Bronchial epithelial cell (primary cell): ENCODE measurements at places on chromosomes 11 and 22.

DNA sequence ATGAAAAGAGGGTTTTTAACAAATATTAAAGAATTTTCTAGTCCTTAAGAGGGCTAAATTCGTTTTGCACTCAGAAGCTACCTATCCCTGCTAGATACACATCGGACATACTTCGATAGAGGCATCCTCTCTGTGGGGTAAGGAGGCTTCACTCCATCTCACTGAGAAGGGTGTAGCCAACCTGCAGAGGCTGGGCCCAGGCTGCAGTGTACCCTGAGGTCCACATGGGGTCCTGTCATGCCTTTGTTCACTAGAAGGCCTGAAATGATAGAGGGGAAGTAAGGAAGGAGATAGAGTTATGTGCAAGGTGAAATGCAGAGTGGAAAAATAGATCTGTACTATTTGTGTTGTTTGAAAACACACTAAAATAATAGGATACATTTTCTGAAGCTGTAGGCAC lies 45.6 kb downstream of the IGSF9B start:
- DNase-seq, result no peak

GRCh38 chr11:909406-909805 lies 1.2 kb downstream of the CHID1 start:
- DNase-seq, result no peak

DNA sequence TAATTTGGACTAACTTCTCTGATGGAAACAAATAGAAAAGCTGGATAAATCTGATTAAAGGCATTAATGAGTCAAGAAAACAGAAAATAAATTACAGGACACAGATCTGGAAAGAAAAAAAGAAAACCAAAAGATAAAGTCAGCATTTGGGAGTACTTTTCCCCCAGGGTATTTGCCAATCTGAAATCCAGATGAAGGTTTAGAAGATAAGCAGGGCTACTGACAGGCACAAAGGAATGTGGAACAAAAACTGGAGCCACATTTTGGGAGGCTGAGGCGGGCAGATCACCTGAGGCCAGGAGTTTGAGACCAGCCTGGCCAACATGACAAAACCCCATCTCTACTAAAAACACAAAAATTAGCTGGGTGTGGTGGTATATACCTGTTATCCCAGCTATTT lies 57.2 kb downstream of the SBF2 start:
- DNase-seq, result no peak

- no peak for DNase-seq
Measured at GRCh38 chr11:61577383-61578118, 3.3 kb downstream of the SYT7 start.

- DNase-seq, result peak; percentile 18
Measured at GRCh38 chr22:32557444-32557843, 82.8 kb downstream of the FBXO7 start.

- DNase-seq, result peak; percentile 66
Measured at GRCh38 chr11:86593833-86594232, 78.6 kb downstream of the ME3 start.

DNA sequence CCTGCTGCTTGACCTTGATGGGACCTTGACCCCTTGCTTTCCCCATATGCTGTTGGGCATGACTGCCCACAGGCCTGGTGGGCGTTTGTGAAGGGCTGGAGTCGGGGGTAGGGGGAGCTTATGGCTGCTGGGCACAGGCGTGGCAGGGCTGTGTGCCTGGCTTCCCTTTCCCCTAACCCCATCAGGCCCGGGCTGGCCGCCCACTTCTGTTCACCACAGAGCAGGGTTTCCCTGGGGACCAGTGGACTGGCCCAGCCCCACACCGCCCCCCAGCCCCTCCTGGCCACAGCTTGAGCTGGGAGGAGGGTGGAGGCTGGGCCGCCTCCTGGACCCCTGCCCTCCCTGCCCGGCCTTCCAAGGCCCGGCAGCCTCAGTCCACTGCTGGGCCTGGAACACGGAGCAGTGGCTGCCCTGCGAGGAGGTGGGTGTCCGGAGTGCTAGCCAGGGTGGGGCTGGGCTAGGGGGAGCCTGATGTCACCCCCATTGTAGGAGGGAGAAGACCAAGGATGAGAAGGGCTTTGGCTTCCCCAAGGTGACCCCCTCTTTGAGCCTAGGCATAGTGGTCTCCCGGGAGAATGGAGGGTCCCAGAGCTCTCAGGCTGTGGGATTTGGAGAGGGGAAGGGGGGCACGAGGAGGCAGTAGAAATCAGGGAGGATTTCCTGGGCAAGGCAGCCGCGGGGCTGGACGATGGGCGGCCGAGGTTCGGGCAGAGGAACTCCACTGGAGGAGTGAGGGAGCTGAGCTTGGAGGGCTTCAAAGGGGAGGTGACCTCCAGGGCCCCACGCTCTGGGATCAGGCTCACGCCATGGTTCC lies at the start of gene AIFM3:
TSS of gene AIFM3 (plus strand) at position 373 of the 814 bp plus-strand sequence. CDS start 690 bp downstream, outside the sequence.
- no peak for DNase-seq

GRCh38 chr22:23415490-23415851 lies 164.6 kb downstream of the IGLL1 start:
- DNase-seq, result no peak

DNA sequence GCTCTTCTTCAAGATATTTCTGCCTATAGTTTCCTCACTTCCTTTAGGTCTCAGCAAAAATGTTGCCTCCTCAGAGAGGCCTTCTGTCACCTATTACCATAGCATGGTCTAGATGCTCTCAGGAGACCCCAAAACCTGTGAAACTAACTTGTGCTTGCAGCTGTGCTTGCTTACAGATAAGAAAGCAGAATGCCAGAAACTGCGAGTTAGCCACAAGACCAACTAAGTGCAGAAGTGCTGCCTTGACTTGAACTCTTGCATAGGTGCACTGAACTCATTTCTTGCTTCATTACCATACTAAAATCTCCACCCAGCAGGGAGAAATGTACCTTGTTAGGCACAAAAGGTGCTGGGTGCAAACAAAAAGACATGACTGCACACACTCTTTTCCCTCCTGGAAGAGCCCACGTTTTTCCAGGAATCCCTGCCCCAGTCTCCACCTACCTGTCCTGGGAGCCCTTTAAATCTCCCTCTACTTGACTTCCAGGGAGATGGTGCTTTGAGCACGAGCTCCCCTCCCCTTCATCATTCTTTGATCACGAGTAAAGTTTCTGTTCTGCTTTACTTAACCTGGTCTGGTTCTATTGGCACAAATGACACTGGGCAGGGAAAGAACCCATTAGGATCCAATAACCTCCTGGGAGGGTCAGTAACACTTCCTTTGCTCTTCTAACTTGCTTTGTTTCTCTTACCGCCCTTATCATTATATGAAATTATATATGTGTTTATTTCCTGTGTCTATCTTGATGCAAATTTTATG lies 137.7 kb upstream of the DDI1 start:
- no peak for DNase-seq

DNA sequence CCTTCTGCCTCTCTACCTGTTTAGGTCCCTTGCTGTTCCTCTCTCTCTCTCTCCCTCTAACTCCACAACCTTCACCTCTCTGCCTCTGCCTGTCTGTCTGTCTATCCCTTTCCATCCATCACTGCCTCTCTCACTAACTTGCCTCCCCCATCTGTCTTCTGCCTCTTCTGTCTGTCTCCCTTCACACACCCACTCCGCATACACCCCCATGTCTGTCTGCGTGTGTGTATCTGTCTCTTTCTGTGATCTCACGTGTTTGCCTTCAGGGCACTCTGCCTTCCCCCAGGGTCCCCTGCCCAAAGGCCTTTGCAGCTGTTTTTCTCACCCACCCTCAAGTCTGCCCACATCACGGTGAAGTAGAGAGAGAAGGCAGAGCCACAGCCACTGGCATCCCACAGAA lies 7.9 kb downstream of the RTN4RL2 start:
- no peak for DNase-seq

DNA sequence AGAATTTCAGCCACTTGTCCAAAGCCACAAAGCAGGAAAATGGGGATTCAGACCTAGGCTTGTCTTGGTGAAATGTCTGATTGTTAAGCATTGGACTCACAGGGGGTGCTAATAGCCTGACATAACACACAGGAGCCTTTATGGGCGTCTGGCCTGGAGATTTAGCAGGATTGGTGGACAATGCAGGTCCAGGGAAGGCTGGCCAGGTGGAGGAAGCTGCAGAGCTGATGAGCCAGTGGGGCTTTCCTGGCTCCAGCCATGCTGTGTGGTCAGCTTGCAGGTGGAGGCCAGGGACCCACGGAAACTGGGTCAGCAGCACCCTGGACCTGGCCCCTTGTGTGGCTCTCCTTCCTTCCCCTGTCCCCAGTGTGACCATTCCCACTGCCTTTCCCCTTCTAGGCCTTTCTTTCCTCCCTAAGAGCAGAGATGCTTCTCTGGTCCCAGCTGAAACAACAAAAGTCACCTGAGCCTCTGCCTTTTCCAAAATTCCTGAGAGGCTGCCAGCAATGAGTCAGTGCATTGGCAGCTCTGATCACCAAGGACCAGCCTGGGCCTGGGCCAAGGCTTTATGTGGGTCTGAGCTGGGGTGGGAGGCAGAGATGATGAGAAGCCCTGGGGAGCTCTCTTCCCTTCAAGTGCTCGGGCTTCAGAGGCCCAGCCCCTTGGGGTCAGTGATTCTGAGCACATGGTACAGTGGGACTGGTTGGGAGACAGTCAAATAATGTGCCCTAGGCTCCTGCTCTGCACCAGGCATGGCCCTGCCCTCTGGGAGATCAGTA lies 85.2 kb downstream of the CCDC81 start:
- DNase-seq, result peak; percentile 82

GRCh38 chr11:69659591-69659990 lies 15.6 kb downstream of the LTO1 start:
- DNase-seq, result no peak

DNA sequence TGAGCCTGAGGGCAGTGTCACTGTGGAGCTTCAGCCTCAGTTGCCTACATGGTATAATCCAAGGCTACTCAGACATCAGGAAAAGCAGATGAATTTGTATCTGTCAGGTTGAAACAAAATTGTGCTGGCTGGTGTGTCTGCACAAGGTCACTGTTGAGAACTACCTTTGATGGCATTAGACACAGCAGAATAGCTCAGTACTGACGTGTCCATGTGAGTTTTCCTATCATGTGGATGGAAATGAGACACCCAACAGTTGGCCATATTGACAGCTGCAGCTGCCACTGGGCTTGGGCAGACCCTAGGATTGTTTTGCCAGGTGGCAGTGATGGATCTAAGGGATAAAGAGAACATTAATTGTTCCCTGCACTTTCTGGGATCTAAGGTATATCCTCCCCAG lies 15.8 kb downstream of the CCDC134 start:
- DNase-seq, result no peak

- DNase-seq, result no peak
Measured at GRCh38 chr11:85718126-85718943, 32.3 kb upstream of the CCDC89 start.

DNA sequence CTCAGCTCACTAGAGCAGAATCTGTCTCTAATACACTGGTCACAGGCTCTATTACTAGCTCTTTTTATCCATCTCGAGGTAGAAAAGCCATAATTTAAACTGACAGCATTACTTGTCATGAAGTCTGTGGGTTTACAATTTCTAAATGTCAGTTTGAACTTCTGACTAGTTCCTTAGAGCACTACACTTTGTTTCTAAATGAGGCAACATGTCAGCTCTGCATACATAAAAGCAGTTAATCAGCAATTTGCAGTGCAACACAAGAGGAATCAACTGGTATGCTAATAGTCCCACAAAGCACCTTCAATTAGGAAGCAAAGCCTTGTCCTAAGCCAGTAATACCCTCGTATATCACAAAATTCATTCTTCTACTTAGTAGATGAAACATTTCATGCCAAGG lies 321.3 kb downstream of the TTC28 start:
- no peak for DNase-seq

DNA sequence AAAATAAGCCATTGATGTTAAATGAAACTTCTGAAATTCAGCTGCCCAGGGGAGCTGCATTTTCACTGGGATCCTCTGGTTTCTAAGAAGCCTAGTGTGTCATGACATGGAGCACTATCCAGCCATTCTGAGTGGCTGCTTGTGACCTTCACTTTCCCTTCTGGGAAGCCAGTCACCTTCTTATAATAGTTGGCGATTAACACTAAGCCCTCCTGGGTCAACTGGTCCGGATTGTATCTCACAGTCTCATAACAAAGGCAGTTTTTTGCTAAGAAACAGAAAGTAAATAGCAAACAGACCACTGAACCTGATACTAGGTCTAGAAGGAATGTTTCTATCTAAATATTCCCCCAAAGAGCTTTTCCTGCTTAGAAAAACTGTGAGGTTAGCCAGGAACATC lies 7.9 kb downstream of the CSRP3 start:
- DNase-seq, result no peak

DNA sequence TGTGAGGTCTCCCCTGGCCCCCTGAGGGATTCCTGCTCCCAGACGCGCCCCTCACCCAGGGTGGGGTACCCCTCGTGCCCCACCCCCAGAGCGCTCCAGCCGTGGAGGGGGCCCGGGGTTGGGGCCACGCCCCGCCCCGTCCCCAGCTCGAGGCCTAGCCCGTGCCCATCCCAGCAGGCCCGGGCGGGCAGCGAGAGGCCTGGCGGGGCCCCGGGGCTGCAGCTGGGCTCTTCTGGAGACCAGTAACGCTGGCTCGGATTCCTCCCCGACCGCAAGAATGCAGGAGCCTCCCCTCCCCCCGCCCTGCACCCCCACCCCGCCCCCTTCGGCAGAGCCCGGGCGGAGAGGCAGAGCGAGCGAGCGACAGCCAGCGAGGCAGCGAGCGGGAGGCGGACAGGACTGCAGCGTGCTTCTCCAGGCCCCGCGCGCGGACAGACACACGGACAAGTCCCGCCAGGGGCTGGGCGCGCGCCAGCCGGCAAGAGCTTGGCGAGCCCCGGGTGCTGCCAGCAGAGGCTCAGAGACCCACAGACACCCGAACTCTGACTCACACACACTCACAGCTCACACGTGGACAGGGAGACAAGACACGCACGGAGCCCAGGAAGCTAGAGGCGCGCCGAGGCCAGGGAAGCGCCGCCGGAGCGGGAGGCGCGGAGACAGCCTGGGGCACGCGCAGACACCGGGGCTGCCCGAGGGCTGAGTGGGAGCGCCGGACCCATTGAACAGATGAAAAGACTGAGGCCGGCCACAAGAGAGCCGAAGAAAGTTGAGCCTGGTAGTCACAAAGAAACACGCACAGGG lies 15.2 kb downstream of the BCL9L start:
- DNase-seq, result peak; percentile 75

- DNase-seq, result no peak
Measured at GRCh38 chr11:122690801-122691548, 35.5 kb downstream of the UBASH3B start.

DNA sequence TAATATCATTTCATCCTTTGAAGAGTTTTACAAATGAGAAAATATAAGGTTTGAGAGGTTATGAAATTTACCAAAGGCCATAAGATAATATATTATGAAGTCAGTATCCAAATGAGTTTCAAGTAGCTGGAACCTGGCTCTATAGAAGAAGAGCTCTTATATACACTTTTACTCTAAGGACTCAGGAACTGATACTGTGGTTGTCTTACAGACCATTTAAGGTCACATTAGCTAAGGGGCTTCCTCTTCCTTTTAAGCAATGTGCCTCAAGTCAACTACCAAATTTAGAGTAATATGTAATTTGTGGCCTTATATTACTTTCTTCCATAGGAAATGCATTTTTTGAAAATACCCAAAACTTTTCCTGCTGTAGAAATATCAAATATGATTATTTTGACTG lies 369.3 kb downstream of the DLG2 start:
- no peak for DNase-seq

GRCh38 chr11:60918251-60918938 lies 4.4 kb downstream of the TMEM109 start:
- DNase-seq, result peak; percentile 56

- DNase-seq, result no peak
Measured at GRCh38 chr11:64110465-64111375, 55.2 kb downstream of the MACROD1 start.

GRCh38 chr11:85867751-85868150 lies 12.6 kb downstream of the CCDC83 start:
- no peak for DNase-seq
